RPMI7951 (cell line): ENCODE measurements at places on chromosomes 16 and 17. TPM values are rescaled to one million over a fixed set of nuclear protein-coding genes. Genes with fewer than 3 reads are reported as not detected.

C17orf100 gene
- 0.12 and 0.39 TPM in 2 replicates for total RNA-seq

DNA sequence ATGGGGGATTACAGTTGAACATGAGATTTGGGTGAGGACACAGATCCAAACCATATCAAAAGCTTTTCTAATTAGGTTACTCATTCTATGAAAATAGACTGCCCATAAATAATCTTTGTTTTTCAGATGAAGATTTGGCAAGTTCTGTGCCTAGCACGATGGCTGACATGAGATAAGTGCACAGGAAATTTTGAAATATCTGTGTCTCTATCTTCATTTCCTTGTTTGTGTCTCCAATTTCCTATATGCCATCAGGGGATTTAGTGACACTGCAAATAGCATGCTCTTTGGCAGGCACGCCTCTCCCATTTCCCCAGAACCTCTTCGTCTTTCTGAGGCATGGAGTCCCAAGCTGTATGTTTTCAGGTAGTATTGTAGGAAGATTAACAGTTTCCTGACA lies 544.6 kb downstream of the CDH13 start:
- no peak for DNase-seq

DNA sequence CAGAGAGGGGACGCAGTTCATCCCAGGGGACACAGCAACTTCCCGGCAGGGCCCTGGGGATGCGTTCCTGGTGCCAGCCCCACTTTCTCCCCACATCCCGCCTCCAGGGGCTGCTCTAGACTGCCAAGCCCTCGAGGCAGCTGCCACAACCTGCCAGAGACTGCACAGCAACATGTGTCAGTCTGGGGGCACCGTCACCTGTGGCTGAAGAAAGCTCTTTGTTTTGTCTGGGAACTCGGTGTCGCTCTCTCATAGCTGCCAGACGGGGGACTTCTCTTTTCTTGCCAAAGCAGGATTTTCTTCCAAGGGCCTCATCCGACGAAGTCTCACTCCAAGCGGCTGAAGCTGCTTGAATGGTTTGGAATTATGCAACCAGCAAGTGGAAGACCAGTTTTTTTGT lies 43.7 kb downstream of the COTL1 start:
- DNase-seq = no peak

DNA sequence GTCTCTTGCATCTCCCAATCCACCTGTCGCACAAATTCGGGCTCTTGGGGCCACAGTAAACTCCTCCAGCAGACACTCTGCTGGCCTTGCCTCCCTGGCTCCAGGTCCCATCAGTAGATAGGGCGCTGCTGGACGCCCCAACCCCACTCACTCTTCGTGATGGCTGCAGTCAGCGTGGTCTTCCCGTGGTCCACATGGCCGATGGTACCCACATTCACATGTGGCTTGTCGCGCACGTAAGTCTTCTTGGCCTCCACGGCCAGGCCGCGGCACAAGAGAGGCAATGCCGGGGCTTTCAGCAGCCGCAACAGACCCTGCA lies 428 bp downstream of the TUFM start:
- no peak for DNase-seq

GRCh38 chr16:12455287-12455798 lies 348.3 kb downstream of the CPPED1 start:
- peak; percentile 43 for DNase-seq

GRCh38 chr17:43714465-43715149 lies 44.0 kb downstream of the SOST start:
- peak; percentile 55 for DNase-seq

DNA sequence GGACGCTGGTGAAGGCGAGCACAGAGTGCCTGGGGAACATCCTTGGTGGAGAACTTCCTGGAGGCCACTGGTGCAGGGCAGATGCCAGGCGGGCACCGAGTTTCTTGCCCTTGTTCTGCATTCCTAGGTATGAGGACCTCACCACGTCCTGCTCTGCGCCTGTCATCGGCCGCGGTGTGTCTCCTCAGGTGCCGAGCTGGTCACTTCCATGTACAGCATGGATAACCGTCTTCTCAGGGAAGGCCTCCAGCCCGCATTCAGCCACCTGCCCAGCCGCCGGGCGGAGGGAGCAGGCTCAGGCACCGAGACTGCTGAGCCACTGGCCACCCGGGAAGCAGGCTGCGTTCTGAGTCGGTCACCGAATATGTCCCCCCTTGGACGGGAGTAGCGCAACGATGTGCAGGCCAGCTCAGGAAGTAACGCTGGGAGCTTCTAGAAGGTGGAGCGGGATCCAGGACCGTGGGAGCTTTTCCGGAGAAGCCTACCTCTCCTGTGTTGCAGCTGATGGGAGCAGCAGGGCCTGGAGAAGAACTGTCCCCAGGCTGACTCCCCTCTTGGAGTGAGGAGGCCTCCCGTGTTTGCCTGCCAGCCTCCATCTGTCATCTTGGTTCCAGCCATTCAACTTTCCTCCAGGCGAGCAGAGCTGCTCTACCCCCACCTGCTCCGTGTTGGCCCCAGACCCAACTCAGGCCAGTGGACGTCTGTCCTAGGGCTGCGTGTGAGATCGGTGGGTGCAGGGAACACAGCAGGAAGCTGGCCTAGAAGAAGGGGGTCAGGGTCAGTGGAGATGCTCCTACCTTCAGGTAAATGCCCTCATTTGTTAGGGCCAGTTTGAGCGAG lies 2.1 kb upstream of the BAIAP2 start:
- no peak for DNase-seq

DNA sequence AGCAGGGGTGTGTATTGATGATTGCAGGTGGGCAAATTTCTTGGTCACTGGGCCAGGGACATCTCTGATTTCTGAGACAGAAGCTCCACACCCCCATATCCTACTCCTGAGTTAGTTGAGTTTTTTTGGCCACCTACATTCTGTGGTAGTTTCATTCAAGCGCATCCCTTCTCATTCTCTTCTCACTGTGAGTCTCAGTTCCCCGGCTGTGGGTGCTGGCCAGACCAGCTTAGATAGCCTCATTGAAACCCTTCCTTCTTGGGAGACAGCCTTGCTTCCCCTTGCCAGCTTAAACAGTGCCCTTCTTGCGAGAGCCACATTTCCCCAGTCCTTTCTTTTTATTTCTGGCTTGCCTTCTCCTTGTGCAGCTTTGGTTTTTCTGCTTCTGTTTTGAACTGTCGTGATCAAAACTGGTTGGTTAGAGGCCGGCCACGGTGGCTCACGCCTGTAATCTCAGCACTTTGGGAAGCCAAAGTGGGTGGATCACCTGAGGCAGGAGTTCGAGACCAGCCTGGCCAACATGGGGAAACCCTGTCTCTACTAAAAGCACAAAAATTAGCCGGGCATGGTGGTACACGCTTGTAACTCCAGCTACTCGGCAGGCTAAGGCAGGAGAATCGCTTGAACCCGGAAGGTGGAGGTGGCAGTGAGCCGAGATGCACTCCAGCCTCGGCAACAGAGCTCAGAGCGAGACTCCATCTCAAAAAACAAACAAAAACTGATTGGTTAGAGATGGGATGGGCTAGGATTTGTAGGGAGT lies 2.8 kb downstream of the GPT2 start:
- DNase-seq = no peak

GUCY2D gene
- total RNA-seq = not detected in 2 replicates

ABR gene
- total RNA-seq = 42.2 and 45.9 TPM in 2 replicates

DNA sequence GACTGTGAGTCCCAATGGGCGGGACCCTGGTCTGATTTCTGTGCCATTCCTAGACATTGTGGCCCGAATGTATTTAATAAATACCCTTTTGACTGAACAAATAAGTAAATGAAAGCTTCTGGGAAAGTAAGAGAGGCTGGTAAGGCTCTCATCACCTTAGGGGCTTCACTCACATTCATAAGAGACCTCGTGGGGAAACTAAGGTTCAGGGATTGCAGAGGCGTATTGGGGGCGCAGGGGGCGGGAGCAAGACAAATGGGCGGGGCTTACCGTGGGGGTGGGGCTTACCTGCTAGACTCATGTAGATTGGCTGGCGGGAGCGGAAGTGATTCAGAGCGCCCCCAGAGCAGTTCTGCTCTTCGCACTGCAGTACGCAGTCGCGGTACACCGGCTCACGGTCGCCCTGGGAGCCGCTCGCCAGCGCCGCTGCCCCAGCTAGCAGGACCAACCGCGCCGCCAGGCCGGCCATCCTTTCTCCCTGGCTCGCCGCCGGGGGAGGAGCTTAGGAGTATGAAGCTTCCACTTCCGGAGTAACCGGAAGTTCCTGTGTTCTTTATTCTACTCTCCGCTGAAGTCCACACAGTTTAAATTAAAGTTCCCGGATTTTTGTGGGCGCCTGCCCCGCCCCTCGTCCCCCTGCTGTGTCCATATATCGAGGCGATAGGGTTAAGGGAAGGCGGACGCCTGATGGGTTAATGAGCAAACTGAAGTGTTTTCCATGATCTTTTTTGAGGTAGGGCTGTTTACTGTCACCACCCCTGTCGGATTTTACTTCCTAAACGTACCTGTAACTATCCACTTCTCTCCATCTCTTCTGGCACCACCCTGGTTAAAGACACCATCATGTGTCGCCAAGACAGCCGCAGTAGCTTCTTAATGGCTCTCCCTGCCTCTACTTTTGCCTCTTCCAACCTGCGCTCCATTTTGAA lies at the start of gene PGAP3:
PGAP3 (minus strand) TSS at position 512 of the 929 bp plus-strand sequence; CDS start at position 469, 43 bp downstream.
- peak; percentile 90 for DNase-seq

PRCD gene
- under 0.01 and 0.48 TPM in 2 replicates for total RNA-seq

GPR179 gene
- total RNA-seq = not detected in 2 replicates

GCGR gene
- total RNA-seq = not detected in 2 replicates

DNA sequence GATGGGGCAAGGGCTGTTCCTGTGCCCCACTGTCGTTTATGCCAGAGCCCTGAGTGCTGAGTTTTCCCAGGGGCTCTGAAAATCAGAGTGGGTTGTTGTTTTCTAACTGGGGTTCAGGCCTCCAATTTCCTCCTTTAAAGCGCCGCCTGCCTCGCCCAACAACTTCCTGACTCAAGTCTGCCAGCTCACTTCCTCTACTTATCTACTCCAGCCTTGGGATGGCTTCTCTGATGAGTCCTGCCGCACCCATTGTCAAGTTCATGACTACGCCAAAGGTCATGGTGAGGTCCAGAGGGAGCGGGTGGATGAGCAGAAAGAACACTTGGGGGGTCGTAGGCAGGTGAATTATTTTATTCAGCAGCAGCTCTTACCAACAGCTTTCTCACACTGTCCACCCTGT lies 104.7 kb downstream of the UTP18 start:
- peak; percentile 26 for DNase-seq

DNA sequence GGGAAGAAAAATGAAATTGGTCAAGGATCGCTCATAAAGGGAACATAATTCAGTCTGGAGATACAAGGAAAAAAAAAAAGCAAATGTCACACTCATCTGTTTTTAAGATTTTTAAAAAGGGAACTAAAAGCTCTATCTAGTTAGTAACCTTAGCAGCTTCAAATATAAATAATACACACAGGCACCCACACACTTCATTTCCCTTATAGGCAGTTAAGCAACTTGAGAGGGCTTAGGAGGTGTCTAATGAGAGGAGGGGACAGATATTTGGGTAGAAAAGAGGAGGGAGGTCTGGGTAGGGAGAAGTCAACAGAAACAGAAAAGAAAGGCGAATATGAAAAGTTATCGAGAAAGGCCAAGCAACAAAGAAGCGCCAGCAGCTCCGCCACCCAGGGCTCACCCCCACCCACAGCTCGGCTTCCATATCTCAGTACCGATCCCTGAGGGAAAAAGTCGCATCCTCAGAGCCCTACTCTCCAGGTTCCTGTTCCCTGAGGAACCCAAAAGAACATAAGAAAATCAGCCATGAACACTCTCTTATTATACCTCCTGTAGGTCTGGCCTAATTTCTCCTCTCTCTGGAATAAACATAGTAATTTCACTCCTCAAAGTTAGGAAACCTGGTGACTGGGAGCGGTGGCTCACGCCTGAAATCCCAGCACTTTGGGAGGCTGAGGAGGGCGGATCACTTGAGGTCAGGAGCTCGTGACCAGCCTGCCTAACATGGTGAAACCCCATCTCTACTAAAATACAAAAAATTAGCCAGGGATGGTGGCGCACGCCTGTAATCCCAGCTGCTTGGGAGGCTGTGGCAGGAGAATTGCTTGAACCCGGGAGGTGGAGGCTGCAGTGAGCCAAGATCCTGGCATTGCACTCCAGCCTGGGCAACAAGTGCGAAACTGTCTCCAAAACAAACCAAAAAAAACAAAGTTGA lies 69.6 kb upstream of the RCVRN start:
- no peak for DNase-seq

DNA sequence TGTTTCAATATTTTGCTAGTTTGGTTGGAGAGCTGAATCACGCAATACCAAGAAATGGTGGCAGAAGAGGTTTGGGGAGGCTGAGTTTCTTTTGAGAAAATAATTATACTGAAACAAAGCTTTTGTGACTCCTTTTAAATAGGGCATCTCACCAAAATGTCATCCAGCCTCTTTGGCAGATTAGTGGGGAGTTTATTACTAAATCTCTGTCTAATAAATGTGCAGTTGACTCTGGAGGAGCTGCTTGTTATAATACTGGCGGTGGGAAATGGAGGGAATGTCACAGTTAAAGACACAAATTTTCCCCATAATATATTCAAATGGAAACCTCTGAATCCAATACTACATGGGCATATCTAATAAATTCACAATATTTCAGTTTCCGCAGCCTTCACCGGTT lies 44.7 kb downstream of the SNX11 start:
- DNase-seq = no peak

DNA sequence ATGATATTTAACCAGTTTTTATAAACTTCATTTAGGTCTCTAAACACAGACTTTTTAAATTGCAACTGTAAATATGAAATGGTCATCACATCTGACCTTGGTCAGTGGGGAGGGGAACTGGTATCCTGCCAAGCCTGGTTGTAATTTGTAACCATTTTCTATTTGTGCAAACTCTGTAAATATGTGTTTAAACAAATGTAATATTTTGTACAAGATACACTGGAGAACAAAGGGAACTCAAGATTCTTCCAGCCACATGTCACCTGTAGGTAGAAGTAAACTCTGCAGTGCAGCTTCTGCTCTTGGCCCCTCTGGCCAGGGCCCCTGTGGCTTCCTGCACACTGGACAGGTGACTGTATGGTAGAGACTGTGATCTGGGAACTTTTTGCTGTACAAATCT lies 35.8 kb downstream of the AKAP1 start:
- no peak for DNase-seq

SPAG7 gene
- total RNA-seq = 33.2 and 35.9 TPM in 2 replicates

DNA sequence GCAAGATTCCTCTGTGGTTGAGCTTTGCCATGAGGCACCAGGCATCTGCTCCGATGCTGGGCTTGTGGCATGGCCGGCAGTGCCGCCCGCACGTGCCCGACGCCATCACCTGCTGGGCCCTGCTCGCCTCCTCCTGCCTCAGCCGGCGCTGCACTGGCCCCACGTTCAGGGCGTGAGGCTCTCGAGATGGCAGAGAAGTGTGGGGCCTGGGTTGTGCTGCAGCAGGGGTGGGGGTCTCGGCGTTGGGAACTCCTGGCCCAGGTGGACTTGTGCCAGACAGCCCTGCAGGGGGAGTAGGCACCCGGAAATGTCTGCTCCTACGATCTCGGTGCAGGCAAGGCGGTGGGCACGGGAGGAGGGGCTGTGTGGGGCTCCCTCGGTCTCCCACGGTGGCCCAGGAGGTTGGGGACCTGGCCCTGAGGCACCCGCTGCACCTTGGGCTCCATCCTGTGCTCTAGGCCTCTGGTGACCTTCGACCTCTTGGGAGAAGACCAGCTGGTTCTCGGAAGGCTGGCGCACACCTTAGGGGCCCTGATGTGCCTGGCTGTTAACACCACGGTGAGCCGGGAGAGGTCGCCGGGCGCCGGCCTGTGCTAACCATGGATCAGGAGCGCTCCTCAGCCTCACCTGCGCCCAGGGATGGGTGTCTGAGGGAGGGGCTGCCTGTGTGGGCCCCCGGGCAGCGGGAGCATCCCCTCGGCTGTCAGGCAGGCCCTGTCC lies 13.5 kb downstream of the TELO2 start:
- DNase-seq = no peak

- peak; percentile 59 for DNase-seq
These were observed 27.9 kb downstream of the VAT1L start for GRCh38 chr16:77816293-77816692.

HEATR9 gene
- total RNA-seq = not detected in 2 replicates

NOG gene
- total RNA-seq = 0.12 TPM in 1 of 2 replicates, not detected in the other
